CD4-positive, alpha-beta memory T cell (primary cell): ENCODE measurements at places on chromosomes 6 and 20. TPM values are rescaled to one million over a fixed set of nuclear protein-coding genes. Genes with fewer than 3 reads are reported as not detected.

The PTCHD4 gene
- not detected for polyA plus RNA-seq

DNA sequence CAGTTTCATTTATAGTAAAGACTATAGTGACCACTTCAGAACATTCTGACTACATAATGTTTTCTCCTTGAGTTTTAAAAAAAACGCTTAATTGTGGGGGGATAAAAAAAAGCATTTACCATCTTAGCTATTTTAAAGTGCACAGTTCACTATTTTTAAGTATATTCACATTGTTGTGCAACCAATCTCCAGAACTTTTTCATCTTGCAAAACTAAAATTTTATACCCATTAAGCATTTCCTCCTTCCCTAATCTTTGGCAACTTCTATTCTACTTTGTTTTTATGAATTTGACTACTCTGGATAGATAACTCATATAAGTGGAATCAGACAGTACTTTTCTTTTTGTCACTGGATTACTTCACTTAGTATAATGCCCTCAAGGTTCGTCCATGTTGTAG lies 62.3 kb downstream of the FKBP5 start:
- no peak for DNase-seq

The TTPAL gene
- polyA plus RNA-seq = 5.7 TPM

DNA sequence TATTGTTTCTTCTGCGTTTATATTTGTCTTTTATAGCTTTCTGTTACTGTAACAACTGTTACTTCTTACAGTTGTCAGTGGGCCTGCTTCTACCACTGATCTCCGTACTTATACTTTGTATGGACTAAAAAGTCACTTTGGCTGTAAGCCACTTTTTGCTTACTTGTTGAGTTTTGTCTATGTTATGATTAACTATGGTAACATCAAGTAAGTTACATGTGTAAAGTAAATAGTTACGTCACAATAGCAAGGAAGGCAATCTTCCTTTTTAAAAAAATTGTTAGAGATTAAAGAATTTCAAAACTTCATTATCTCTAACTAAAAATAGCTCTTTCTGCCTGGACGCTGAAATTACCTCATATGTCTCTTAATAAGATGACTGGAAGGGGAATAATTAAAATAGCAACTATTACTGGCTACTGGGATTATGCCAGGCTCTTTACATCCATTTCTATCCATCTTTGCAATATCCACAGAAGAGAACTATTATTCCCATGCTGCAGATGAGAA lies 10.9 kb downstream of the TFB1M start:
- DNase-seq = no peak

The ZC2HC1B gene
- polyA plus RNA-seq = not detected

- no peak for DNase-seq
Measured at GRCh38 chr6:3568396-3569082, 111.7 kb upstream of the SLC22A23 start.

The GCLC gene
- polyA plus RNA-seq = 10.5 TPM

DNA sequence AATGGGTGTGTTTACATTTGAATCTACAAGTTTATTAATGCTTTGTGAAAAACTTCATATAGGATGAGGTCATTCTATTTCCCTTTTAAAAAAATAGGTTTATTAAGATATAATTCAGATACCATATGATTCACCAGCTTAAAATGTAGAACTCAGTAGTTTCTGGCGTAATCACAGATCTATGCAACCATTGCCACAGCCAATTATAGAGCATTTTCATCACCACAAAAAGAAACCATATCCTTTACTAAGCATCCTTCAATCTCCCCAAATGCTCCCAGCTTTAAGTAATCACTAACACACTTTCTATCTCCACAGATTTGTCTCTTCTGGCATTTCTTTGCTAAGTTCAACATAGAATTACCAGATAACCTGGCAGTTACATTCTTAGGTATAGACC lies 137.2 kb downstream of the PTPRT start:
- no peak for DNase-seq

The USP49 gene
- 0.37 TPM for polyA plus RNA-seq

GRCh38 chr6:126812651-126813050 lies 305.8 kb upstream of the RSPO3 start:
- no peak for DNase-seq

The MYT1 gene
- not detected for polyA plus RNA-seq

DNA sequence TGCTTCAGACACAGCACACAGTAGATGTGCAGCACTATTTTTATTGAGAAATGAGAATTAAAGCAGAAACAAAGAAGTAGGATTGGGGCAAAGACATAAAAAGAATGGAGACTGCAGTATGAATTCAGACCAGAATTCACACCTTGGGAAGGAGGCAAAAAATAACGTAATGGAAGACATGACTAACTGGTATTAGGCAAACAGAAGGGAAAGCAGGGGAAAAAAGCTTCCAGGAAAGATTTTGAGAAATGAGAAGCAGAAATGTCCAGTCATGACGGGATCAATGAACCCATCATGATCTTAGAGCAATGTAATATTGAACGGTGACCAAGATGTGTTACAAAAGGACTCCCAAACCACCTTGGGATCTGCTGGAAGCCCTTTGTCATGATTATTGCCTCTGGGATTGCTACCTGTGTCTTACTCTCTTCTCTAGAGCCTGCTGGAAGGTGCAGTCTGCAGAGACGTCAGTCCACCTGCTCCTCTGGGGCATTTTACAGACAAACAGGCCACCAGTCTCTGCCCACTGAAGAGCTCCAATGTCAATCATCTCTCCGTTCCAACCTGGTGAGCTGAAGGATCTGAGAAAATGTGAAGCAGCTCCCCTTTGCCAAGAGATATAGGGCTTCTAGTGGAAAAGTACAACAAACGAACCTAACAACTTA lies 8.7 kb downstream of the NUDT3 start:
- DNase-seq = no peak

The PNPLA1 gene
- not detected for polyA plus RNA-seq

- no peak for DNase-seq
Measured at GRCh38 chr6:54074578-54075195, 36.6 kb upstream of the MLIP start.

GRCh38 chr6:141946502-141946901 lies 186.2 kb upstream of the GJE1 start:
- no peak for DNase-seq

GRCh38 chr20:48247961-48248360 lies 462.7 kb upstream of the SULF2 start:
- no peak for DNase-seq

DNA sequence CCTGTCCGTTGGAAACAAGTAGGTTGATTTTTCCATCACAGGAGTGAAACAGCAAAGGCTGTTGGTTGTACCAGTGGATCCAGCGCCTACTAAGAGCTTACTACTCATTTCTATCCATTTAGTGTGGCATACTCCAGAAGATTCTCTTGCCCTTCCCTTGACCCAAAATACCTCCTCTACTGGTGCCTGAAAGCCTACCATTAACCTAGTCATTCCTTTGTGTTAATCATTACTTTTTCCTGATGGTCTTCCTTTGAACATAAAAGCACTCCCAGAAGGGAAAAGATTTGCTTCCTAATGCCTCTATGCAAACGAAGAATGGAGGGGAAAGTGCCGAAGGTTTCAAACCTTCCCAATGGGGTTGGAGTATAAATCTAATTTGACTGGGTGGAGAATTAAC lies 123.3 kb downstream of the QRSL1 start:
- no peak for DNase-seq

GRCh38 chr6:137487181-137487868 lies 6.9 kb downstream of the OLIG3 start:
- DNase-seq = no peak

The HSPA1B gene
- 1.9 TPM for polyA plus RNA-seq

DNA sequence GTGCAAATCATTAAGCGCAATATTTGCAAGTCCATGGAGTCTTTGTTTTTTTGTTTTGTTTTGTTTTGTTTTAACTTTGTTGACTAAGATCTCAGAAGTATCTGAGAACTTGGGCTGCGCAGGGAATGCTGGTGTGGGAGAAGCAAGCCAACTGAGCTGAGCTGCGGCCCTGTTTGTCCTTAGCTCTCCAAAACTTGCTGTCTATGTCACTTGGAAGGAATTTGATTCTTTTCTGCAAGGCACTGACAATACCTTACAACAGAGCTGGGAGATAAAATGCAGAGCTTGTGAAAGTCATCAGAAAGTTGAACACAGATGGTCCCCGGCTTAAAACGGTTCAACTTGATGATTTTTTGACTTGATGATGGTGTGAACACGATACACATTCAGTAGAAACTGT lies 5.4 kb downstream of the SLC22A23 start:
- DNase-seq = no peak

DNA sequence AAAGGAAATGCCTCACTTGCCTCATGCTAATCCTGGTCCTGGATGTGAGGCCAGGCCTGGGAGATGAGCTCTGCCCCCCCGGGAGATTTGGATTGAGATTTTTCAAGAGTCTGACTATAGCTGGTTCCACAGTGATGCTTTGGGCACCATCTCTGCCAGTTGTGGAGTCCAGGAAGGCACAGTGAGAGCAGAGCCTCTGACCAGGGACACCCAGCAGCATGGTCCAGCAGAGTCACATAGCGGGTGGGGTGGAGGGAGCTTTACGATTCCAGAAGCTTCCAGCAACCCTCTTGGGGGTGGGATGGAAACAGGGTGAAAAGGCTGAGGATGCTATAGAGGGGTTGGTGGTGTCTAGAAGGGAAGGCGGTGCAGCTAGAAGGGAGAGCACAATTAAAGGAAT lies 8.7 kb downstream of the SLC32A1 start:
- DNase-seq = no peak

The PKIB gene
- polyA plus RNA-seq = not detected

The GINS1 gene
- 0.99 TPM for polyA plus RNA-seq

GRCh38 chr20:44720621-44720996 lies 5.4 kb downstream of the CCN5 start:
- no peak for DNase-seq

DNA sequence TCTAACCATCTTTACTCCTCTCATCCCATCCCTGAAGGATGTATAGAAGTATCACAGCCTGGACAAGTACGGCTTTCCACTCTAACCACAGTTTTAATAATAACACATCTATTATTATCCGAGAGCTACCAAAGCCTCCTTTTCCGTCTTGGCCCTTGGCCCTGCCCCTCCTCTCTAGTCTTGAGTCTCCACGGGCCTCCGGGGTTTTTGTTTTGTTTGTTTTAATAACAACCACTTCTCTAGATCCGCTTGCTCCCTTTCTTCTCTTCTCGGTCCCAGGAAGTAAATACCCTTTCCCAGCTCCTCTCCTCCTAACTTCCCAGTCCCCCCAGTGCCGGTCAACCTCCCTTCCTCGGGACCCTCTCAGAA lies 661 bp downstream of the LCA5 start:
- DNase-seq = no peak

The ARG1 gene
- polyA plus RNA-seq = not detected

The KCNG1 gene
- polyA plus RNA-seq = not detected

The DNAH8 gene
- 0.04 TPM for polyA plus RNA-seq

- DNase-seq = no peak
Measured at GRCh38 chr20:2524709-2525506, 11.5 kb upstream of the TMC2 start.

DNA sequence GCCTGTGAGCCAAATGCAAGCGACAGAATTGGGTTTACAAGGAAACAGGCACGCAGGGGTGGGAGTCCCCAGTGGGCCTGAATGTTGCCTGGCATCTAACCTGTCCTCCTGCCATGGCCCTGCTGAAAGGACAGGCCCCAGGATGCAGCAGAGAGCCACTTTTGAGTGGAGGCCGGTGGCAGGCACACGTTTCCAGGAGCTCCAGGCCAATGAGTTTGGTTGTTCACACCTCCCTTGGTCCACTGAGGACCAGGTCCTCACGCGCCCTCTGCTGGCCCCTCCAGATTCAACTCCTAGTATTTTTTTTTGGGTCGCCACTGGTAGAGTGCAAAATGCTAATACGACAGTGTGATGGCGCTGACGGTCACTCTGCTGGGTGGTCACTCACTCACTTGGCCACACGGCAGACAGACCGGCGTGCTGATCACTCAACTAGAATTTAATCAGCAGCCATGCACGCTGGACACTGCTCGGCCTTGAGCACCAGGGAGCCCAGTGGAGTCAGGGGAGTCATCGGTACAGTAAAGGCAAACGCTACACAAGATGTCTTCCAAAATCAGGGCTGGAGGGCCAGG lies 81.7 kb upstream of the NFATC2 start:
- peak; percentile 54 for DNase-seq

DNA sequence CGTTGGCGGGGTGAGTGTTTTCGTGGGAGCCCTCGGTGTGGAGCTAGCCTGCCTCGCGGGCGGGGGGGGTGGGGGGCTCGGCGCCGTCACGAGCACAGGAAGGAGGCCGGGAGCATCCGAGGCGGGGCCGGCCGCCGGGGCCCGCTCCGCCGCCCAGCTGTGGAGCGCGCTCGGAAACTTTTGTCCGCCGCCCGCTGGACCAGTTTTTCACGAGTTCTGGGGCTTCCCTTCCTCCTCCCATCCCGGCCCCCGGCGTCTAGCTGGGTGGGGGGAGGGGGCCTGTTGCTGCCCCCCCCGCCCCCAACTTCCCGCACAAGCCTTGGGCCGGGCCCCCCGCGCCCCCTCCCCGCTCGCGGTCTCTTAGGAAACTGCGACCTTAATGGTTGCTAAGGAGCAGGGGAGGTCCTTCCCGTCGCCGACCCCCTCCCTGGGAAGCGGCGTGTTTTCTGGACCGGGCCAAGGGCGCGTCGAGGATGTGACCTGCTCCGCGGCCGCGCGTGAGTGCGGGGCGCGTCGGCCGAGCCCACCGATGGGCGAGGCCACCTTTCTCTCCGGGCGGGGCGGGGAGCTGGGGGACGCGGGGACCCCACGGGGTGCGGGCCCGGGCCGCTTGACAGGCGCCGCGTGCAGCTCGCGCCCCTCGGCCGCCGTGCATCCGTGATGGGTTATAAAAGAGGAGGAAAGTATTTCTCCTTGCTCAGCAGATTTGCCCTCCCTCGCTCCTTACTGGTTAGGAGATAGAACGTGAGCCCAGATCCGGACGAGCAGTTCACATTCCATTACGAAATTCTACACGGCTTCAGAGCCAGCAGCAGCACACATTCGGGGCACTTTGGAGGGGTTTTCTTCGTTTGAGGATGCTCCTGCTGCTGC lies 1.4 kb downstream of the RREB1 start:
- DNase-seq = peak; percentile 31

- no peak for DNase-seq
Measured at GRCh38 chr20:4457566-4458543, 263.9 kb upstream of the PRND start.

GRCh38 chr20:45772693-45773092 lies 19.0 kb downstream of the WFDC3 start:
- DNase-seq = no peak

The RIMS4 gene
- not detected for polyA plus RNA-seq

- no peak for DNase-seq
Measured at GRCh38 chr20:55394592-55394991, 610.7 kb downstream of the CBLN4 start.

The KCNQ2 gene
- polyA plus RNA-seq = not detected

GRCh38 chr6:13500264-13500663 lies 12.9 kb upstream of the GFOD1 start:
- no peak for DNase-seq
